ENCODE measurements at places on chromosomes 6 and 20.
A peak's percentile ranks its signal among the peaks of the same experiment; 100 is the strongest.

DNA sequence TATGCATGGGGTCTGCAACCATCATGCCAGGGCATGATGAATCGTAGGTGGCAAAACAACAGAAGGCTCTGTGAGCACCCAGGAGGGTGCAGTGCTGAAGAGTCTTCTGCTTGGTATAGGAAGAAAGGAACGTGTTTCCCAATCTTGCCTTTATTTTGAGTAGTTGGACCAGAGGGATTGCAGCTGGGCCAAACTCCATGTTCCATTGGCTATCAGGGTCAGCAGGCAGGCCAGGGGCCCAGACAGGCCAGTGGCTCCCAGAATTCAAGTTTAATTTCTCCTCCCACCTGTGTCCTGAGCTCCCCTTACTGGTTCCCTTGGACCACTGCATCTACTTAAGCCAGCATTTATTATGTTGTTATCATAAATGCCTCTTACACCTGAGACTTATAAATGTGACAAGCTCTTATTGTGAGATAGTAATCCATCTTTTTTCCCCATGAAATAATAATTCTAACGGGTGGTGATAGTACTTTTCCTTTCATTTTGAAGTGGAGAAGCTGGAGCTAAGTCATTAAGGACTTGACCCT lies 918 bp upstream of the TRIM38 start:
- no peak for DNase-seq

DNA sequence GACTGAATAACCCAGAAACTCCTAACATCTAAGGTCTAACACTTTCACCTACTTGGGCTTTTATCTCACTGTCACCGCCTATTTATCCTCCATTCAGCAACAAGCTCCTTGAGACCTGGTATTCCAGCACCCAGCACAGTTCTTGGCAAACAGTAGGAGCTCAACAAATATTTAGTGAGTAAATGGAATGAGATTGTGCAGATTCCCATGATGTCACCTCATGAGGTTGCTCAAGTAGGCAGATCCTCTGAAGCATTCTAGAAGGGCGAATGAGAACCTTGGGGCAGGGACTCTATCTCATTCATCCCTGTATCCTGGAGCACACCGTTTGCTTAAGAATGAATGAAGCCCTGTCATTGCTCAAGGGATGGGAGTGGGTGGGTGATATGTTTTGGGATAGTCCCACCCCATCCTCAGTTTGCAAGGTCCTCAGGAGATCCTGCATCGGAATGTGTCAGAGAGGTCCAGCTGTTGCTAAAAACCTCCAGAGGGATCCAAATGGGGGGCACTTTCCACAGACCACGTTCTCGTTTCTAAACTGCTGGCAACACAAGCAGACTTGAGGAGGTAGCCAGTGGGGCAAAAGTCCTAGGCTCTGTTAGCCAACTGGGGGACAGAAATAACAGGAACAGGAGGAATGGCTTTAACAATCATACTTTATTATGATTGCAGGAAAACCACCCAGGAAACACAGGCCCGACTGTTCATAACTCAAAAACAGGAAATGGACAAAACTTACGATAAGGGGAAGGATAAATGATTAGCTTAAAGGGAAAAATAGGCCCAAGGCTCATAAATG lies 42.0 kb downstream of the EDN1 start:
- no peak for DNase-seq

DNA sequence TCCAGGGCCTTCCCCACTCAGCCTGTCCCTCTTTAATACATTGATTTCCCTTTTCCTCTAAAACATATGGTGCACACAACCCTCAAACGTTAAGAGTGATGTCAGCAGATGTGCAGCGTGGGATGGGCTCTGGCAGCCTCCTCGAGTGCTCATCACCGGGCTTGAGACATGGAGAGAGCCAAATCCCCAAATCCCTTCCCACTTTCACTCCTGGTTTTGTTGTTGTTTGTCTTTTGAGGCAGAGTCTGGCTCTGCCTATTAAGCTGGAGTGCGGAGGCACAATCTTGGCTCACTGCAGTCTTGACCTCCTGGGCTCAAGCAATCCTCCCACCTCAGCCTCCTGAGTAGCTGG lies 5.8 kb upstream of the PLTP start:
- no peak for DNase-seq

DNA sequence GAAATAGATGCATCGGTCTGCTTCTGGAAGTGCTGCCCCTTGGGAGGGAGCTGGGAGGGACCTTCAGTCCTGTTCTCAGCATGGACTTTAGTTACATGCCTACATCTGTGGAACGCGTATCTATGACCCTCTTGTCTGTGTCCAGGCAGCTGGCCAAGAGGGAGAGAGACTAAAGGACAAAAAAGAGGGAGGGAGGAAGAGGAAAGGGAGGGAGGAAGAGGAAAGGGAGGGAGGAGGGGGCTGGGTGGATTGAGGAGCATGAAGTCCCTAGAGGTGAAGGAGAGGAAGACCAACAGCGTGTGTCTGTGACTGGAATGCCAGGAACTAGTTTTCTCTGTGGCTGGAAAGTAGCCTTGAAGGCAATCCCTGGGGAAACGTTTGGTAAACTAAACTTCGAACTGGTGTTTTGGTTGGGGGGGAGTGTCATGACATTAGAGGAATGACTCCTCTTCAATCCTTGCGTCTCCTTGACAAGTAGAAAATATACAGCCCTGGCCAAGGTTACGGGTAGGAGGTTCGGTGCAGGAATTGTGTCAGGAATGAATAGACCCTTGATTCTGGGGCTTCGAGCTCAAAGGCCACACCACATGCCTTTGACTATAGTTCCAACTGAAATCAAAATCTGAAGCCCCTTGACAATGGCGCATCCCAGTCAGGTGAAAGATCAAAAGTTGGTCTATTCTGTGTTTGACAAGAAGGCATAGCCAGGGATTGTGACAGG lies 52.0 kb upstream of the PLEKHG1 start:
- no peak for DNase-seq

- DNase-seq = peak; percentile 68
These were observed 699 bp upstream of the HSPA1B start for GRCh38 chr6:31826793-31827285.

- no peak for DNase-seq
These were observed 196.5 kb downstream of the BACH2 start for GRCh38 chr6:90100059-90100665.

- DNase-seq = no peak
These were observed 50.3 kb downstream of the DEK start for GRCh38 chr6:18214003-18214402.

- DNase-seq = peak; percentile 50
These were observed 56.2 kb downstream of the SNX9 start for GRCh38 chr6:157879034-157879872.

- DNase-seq = no peak
These were observed 17.1 kb downstream of the ZHX3 start for GRCh38 chr20:41300383-41300782.

DNA sequence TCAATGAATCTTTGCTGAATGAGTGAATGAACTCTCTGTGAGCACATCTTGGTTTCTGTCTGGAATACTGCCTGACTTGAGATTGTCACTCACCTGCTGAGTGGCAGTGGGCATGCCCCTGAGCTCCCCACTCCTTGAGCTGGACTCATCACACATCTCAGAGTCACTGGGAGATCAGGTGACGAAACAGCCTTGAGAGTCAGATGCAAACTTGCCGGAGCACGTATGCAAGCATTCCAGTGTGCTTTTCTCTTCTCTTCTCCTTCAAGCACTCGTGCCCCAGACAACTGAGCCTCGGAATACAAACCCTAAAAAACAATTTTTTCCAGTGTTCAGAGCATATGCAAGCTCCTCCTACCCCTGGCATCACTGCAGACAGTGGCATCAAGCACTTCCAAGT lies 9.4 kb upstream of the BMP7 start:
- DNase-seq = no peak

DNA sequence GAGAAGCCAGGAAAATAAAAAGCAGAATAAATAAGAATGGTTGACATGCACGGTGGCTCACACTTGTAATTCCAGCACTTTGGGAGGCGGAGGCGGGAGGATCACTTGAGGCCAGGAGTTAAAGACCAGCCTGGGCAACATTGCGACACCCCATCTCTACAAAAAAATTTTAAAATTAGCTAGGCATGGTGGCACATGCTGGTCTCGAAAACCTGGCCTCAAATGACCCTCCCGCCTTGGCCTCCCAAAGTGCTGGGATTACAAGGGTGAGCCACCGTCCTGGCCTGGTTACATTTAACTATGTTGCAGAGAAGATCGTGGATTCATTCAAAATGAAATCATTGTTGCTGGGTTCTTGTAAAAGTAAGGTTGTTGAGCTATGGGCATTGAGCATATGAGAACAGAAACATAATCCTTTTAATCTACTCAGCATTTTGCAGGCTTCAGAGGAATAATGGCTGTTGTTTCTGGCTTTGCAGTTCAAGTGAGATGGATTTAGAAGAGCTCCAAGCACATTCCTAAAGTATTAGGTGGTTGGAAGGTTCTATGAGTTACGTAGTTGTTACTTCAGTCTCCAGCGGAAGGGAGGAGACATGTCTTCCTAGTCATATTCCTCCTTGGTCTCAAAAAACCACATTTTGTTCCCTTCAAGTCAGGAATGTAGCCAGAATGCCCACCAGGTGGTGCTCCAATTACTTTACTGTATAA lies 45.6 kb upstream of the RAB23 start:
- peak; percentile 38 for DNase-seq

DNA sequence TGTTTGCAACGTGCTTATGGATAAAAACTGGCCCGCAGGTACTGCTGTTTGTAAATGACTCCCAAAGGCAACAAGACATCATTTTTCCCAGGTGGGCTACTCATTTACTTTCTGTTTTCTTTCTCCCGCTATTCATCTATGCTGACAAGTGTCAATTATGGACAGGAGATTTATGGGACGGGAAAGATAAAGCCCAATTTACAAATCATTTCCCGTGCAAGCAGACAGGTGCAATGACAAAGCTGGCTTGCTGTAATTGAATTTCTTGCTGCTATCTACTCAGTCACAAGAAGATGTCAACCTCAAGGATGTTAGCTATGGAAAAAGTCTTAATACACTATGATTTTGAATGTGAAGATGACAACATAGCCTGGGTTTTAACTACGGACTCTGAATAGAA lies 125.5 kb downstream of the EPHA7 start:
- no peak for DNase-seq

DNA sequence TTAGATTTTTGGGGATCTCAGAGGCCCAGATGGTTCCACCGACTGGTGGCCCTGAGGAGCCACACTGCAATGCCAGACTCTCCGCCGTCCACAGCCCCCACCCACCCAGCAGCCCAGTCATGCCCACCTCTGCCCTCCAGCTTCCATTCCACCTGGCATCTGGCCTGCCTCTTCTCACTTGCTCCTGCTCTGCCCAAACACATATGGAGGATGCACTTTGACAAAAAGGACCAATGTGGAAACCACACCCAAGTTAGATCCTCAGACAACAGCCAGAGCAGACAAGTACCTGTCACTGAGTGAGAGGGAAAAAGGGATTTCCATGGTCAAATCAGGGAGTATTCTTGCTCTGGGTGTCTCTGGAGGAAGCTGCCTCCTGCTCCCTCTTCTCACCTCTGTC lies 120.6 kb upstream of the NXT1 start:
- no peak for DNase-seq

DNA sequence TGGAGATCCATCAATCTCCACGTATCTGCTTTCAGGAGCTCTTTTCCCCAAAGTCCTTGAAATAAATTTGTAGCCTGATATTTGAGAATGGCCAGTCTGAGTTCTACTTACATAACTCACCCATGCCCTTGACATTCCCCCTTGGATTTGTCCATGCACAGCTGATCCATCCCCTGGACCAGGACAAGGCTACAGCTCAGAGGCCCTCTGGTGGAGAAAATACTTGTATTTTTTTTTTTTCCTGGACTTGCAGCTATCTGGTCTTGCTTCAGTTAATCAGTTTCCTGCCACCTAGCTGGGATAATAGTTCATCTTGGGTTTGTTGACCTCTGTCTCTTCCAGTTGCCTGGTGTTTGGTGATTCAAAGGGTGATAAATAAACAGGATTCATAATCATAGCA lies 467.6 kb downstream of the DHX35 start:
- DNase-seq = no peak

DNA sequence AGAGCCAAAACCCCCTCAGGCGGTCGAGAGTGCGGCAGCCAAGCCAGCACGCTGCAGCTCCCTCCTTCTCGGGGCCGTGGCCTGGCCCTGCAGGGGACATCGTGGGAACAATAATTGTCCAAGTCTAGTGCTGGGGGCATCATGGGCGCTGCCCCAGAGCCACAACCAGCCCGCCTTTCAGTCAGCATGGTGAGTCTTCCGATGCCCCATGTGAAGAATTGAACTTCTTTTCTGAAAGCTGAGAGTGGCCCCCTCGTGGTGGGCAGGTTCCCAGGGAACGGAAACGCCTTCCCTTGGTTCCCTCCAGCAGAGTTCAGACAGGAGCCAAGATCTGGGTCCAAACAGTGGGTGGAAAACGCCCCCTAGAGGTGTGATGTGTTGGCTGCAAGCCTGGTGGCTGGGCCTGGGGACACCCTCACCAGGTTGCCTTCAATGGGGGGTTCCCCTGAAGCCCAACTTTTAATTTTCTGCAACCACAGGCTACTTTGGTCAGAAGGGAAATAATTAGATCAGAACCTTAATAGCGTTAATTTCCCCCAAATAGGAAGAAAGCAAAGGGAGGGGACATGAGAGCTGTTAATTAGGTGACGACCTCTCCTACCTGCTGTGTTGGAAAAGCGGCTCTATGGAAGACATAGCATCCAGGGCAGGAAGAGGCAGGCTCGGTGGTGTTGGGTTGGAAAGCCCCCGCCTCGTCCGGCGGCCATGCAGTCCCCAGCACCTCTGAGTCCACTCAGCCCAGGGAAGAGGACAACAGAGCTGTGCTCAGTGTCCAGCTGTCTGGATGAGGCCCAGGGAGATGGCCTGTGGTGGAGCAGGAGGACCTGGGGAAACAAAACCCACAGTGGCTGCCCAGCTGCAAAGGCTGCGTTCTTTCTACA lies 4.7 kb upstream of the MRGBP start:
- peak; percentile 88 for DNase-seq

DNA sequence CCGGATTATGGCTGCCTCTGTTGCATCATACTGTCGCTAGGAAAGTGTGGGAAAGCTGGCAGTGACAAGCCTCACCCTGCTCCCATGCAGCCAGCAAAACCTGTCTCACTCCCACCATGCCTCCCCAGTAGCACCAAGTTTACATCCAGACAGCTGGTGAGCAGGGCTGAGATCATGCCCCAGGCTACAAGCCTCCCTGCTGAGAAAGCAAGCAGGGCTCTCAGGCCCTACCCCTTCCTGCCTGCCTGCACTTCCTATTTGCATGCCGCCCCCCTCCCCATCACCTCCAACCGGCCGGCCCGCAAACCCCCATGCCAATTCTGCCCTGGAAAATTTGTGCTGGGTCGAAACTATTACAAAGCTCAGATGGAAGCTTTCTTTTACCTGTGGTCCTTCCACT lies 408.2 kb upstream of the FKBP1C start:
- DNase-seq = no peak

- no peak for DNase-seq
These were observed 69.3 kb downstream of the KIF13A start for GRCh38 chr6:17917837-17918763.

GRCh38 chr20:6636209-6637159 lies 131.0 kb upstream of the BMP2 start:
- DNase-seq = no peak

GRCh38 chr6:158070513-158070912 lies 88.8 kb downstream of the SYNJ2 start:
- DNase-seq = no peak

All from activated CD4-positive, alpha-beta T cell treated with anti-CD3 and anti-CD28 coated beads, Interleukin-2, Interleukin-6, amounts not matched to agents 100 ng/mL and 50 ng/mL, durations not matched to agents 16 hours and 8 hours (primary cell).